ENCODE measurements at places on chromosomes 4 and X.

- no peaks in the 10 kb centered on the region for H3K4me1 ChIP-seq
- H3K4me3 ChIP-seq: no peak overlapping the region
- H3K27me3 ChIP-seq: no peaks in the 10 kb centered on the region
- no peak for DNase-seq
- H3K36me3 ChIP-seq: no peaks in the 10 kb centered on the region
- no peak overlapping the region for H3K27ac ChIP-seq
These were observed 83.9 kb downstream of the POLA1 start for GRCh38 chrX:24777660-24778059.

- H3K4me1 ChIP-seq: no peaks in the 10 kb centered on the region
- no peak overlapping the region for H3K27ac ChIP-seq
- no peak overlapping the region for H3K4me3 ChIP-seq
- H3K27me3 ChIP-seq: no peaks in the 10 kb centered on the region
- DNase-seq: no peak
These were observed 11.3 kb downstream of the TLR8 start for GRCh38 chrX:12917753-12918152.

GRCh38 chr4:6492027-6492590, 19.7 kb upstream of the PPP2R2C start:
- H3K27ac ChIP-seq: no peak overlapping the region
- no peaks in the 10 kb centered on the region for H3K36me3 ChIP-seq
- no peaks in the 10 kb centered on the region for H3K27me3 ChIP-seq
- DNase-seq: no peak
- H3K4me3 ChIP-seq: no peak overlapping the region
- H3K4me1 ChIP-seq: no peaks in the 10 kb centered on the region

DNA sequence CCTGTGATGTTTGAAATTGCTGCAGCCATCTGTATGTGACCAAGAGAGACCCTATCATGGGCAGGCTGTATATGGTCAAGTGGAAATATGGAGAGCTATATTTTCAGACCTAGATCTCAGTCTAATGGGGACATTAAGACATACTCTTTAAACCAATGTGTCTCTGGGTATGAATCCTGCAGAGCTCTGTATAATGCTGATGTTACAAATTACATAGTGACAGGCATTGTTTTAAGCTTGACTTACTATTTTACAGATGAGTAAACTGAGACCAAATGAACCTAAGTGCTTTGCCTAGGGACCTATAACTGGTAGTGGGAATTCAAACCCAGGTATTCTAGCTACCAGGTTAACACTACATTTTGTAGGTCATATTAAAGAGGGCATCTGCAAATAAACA, 71.3 kb upstream of the GRXCR1 start:
- H3K36me3 ChIP-seq: no peaks in the 10 kb centered on the region
- H3K4me1 ChIP-seq: no peaks in the 10 kb centered on the region
- no peak overlapping the region for H3K27ac ChIP-seq
- H3K27me3 ChIP-seq: no peaks in the 10 kb centered on the region
- H3K4me3 ChIP-seq: no peak overlapping the region
- no peak for DNase-seq

- H3K27ac ChIP-seq: no peak overlapping the region
- no peaks in the 10 kb centered on the region for H3K27me3 ChIP-seq
- H3K4me1 ChIP-seq: no peaks in the 10 kb centered on the region
These were observed 118.6 kb downstream of the SPCS3 start for GRCh38 chr4:176438401-176438800.

DNA sequence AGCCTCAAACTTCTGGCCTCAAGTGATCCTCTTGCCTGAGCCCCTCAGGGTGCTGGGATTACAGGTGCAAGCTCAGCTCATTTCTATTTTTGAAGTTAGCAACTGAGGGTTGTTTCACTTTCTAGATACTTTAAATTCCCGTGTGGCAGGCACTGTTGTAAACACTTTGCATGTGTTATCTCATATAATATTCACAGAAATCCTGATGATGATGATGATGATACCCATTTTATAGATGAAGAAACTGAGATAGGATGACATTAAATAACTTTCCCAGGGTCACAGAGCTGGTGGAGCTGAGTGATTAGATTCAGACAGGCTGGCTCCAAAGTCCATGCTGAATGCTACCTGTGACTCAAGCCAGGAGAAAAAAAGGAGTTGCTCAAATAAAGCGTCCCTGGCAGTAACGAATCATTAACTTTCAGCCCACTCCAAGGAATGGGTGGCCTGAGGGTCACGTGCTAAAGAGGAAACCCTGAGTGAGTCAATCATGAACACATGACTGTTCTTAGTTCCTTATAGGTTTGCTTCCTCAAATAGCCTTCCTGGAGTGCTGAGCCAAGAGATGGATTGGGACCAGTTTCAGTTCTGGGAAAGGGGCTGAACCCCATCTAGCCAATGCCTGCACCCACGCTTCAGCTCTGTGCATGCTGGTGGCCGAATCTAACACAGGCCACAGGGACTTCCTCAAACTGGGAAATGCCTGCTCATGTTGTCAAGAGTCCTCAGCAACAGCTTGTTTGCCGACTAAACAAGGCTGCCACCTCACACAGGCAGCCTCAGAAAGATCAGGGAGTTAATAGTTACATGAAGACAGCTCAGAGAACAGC, 52.8 kb downstream of the RBM47 start:
- no peaks in the 10 kb centered on the region for H3K27me3 ChIP-seq
- peaks cover 20% of the 10 kb centered on the region for H3K4me1 ChIP-seq
- peak; percentile 41 for DNase-seq
- H3K27ac ChIP-seq: peak overlapping the region; percentile 76
- H3K36me3 ChIP-seq: no peaks in the 10 kb centered on the region
